ENCODE measurements at places on chromosomes 5 and 9.

DNA sequence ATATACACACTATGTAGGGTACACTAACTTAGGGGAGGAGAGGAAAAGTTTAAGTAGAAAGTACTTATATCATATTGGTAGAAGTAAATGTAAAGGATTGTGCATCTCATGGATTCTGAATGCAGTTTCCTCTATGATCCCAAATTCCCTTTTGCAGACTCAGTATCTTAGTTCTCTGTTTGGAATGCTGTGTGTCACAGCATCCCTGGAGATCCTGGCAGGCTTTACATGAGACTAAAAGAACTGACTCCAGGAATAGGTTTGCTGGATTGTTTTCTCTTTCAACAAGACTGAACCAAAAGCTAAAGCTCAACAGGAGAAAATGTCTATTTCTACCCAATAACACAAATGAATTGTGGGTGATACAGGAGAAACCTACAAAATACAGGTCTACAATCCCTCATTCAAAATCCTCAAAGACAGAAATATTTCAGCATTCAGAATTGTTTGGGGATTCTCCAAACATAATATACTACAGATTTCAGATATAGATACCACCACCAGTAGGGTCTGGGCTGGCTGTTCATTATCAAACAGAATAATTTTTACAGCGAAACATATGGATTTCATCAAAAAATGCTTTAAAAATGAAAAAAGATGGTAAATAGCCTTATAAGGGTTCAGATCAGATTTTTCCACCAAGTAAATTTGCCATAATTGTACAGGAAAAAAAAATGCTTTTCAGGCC, 324.7 kb upstream of the GRAMD2B start:
- no peak for DNase-seq

DNA sequence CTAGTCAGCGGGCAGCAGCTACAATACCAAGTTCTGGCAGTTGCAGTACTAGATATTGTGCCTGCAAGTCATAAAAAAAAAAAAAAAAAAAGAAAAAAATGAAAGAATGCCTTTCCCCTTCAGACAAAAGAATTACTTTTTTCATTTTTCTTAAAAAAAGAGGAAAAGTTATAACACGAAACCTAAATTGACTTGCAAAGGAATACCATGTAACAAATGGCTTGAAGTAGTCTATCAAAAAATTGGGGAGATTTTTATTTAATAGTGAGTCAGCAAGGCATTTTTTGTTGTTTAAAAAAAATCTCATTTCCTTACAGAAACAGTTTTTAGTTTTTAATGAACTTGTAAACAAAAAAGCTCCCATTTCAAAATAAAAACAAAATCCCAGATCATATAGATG, 55.6 kb downstream of the CSNK1A1 start:
- no peak for DNase-seq

GRCh38 chr5:170639221-170639925, 135.6 kb downstream of the KCNIP1 start:
- no peak for DNase-seq

- DNase-seq = no peak
Measured at GRCh38 chr5:14720236-14720923, 55.9 kb downstream of the OTULIN start.

DNA sequence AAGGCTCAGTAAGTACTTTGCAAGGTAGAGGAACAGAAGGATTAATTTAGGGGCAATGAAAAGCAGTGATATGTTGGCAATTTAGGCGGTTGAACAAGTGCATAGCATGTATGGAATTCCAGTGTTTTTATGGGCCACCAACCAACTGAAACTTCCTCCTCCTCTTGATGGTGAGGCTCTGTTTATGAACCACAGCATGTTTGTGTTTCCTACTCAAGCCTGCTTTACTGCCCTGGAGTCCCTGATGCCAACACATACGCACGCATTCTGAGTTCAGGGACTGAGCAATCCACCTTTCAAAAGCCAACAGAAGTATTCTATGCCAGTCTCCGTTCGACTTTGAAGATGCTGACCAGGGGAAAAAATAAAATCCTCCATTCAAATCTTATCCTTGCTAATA, 417.5 kb downstream of the EFNA5 start:
- DNase-seq = no peak

DNA sequence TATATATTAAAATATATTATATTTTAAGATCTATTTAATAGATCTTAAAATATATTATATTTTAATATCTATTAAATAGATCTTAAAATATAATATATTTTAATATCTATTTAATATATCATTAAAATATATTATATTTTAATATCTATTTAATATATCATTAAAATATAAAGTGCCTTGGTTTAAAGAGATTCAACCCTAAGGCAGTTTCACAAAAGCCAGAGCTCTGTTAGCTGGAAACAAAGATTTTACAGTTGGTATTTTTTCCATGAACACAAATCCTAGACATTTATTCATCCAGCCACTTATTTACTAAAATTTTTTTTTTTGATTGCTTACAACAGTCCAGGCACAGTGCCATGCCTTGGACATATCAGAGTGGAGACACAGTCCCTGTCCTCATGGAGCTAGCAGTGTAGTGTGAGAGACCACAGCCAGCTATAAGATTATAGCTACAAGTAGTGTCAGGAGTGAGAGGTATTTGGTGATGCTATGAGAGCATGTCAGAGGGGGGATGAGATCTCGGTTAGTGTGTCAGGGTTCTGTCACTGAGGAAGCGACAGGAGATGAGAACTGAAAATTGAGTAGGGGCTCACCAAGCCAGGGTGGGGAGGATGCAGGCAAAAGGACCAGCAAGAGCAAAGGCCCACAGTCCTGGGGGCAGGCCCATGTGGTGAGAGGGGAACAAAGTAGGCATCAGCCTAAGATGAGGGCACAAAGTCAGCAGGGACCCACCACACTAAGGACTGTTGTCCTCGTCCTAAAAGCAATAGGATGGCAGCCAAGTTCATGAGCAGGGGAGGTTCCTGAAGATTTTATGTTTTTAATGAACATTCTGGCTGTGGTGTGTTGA, 74.5 kb downstream of the FBXO38 start:
- no peak for DNase-seq

DNA sequence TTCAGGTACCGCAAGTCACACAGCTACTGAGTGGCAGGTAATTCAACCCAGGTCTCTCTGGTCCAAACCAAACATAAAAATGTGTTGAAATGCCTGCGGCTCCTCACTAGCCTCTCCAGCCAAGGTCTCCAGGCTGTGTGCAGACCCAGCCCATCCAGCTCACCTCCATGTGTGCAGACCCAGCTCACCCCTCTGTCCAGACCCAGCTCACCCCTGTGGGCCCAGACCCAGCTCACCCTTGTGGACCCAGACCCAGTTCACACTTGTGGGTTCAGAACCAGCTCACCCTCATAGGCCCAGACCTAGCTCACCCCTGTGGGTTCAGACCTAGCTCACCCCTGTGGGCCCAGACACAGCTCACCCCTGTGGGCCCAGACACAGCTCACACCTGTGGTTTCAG, 188.0 kb upstream of the ADCY2 start:
- no peak for DNase-seq

Data from stimulated activated naive CD4-positive, alpha-beta T cell treated with Interleukin-2 at 50 U/mL for 16 hours (primary cell).